ENCODE measurements at places on chromosomes 3 and 15.

DNA sequence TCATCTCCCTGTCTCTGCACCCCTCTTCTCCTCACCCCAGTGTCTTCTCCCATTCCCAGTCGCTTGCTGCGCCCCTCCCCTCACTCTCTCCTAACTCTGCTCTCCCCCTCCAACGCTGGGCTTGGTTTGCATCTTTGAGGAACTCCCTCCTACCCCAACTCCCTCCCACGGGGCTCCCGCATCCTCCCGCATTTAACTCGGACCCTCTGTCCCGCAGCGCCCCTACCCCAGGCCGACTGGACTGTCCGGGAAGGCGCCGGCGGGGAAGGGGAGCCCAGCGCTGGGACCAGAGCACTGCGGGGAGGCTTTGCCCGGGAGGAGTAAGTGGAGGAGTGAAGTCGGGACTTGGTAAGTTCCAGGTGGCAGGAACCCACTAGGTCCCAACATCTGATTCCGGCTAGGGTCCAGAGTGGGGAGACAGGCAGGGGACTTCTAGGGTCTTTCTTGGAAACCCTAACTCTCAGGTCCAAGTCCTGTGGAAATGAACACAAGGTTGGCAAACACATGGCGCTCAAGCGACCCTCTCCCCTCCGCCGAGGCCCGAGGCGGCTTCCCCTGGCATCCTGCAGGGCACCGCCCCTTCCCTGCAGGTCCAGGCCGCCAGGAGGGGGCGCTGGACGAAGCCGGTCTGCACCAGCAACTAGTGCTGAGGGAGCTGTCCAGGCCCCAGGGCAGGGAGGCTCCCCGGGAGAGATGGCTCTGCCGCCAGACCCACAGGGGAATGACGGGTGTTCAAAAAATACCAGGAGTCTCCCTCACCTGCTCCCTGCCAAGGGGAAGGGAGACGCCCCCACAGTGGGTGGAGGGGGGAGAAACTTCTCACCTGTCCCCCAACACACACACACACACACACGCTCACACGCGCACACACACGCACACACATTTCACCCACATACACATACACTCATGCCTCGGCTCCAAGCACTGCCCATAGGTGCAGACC, 53.2 kb downstream of the LHFPL4 start:
- peak; percentile 40 for DNase-seq

DNA sequence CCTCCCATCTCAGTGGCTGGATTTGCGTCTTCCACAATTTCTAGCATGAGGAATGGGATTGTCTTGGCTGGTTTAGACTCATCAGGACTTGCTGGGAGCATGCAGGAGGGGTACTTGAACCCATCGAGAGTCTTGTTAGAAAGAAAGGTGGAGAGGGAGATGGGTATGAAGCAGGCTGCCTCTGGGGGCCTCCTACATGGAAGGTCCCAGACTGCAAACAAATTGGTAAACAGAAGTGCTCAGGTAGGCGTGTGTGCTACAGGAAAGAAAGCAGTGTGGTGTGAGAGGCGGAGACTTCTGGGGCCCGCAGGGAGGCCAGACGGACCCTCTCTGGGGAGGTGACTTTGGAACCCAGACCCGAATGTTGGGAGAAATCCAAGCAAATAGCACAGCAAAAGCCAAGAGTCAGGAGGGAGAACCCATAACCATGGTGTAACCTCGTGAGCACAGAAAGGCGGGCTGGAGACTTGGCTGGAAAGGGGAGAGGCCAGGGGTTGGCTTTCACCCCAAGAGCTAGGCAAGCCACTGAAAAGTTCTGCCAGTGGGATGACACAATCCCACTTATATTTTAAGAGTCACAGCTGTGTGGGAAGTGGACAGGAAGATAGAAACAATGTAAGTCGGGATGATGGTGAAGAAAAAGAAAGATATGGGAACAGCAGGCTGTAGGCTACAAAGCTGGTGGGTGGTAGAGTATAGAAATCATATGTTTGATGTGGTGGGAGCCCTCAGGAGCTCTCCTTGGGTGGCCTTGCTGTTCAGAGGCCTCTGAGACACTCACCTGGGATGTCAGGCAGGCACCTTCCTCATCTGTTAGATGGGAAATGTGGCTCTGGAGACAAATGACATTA, 130.1 kb upstream of the PRR20G start:
- DNase-seq, result no peak

DNA sequence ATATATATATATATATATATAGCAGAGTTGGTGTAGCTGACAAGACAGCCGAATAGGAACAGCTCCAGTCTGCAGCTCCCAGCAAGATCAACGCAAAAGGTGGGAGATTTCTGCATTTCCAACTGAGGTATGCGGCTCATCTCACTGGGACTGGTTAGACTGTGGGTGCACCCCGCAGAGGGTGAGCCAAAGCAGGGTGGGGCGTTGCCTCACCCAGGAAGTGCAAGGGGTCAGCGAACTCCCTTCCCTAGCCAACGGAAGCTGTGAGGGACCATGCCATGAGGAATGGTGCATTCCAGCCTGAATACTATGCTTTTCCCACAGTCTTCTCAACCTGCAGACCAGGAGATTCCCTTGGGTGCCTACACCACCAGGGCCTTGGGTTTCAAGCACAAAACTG, 81.7 kb upstream of the ST3GAL6 start:
- no peak for DNase-seq

GRCh38 chr15:99059010-99059981, 45.6 kb upstream of the SYNM start:
- peak; percentile 84 for DNase-seq

- no peak for DNase-seq
Observed at GRCh38 chr3:192281207-192281880, 446.0 kb downstream of the FGF12 start.

GRCh38 chr3:143875546-143875945, 27.3 kb upstream of the SLC9A9 start:
- DNase-seq, result no peak

GRCh38 chr3:132916096-132916495, 122.1 kb upstream of the TMEM108 start:
- no peak for DNase-seq

- DNase-seq, result no peak
Observed at GRCh38 chr3:15299036-15299435, 33.4 kb downstream of the SH3BP5 start.

DNA sequence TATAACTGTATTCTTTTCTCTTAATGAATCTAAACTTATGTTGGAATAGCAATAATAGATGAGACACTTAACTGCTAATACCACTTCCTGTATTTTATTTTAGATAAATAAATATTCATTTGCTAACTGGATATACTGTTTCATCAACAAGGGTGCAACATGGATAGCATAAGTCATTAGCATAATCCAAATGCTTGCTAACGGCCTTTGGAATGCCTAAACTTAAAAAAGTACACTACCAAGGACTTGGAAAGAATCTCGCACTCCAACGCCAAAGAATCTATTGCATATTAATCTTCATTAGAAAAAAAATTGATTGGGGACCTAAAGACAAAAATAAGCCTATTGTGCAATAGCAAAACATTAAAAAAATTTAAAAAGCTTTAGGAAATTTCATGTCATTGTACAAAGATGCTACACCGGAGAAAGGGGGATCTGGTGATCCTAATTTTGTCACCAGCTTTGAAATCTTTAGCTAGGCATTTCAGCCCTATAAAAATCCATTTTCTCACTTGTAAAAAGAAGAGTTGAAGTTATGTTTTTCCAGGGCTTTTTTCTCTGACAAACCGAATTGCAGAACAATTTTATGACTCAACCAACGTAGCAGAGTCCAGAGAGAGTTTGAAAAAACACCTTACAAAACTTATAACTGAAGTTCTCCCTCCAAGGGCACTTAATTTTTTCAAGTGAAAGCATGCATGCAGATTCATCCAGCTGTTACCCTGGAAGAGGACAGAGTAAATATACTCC, 4.1 kb downstream of the VGLL3 start:
- no peak for DNase-seq

DNA sequence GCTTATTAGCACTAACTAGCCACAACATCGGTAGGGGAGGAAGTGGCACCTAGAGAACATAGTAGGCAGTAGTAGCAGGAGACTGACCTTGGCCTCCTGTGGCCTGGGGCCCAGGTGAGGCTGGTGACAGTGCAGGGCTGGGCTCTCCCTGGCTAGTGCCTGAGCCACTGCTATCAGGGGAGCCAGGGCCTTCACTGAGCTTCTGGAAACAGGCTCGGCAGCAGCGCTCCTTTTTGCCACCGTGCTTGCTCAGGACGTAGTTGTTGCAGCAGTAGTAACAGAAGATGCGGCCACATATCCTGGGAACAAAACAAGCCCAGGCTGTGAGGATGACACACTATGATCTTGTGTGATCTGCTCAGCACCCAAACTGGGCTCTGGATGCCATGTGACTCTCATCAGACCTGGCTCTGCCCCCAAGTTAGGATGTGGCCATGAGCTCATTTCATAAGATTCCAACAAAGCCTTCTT, 15.1 kb downstream of the CXCR6 start:
- no peak for DNase-seq

GRCh38 chr15:77028451-77029165, 33.7 kb downstream of the PSTPIP1 start:
- DNase-seq, result no peak

DNA sequence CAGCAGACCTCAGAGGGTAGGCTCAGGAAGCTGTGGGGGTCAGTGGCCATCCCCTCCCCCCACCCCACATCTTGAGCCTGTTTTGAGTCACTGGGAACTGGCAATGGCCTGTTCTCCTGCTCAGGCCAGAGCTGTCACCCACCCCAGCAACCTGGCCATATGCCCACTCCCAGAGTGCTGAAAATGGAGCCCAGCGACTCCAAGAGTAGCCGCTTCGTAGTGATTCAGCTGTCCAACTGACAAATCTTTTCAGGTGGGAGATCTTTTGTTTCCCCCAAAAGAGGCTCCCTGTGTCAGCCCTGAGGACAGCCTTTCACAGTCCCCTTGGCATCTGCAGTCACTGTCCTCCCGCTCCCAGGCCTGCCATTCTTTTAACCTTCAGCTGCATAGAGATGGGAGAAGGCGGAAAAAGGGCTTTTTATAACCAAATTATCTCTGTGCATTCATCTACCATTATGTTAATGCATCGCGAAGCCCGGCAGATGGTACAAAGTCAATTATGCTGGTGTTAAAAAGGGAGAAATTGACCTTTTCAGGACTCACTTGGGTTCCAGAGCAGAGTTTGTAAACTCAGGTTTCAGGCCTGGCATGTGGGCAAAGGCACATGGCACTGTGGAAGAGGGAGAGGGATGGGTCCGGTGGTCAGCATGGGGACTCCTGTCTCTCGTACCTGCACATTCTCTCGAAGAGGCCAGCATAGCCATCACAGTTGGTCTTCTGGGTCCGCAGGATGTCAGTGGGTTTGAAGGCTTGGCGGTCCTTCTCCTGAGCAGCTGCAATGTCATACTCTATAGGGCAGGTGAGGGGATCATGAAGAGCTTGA, 32.1 kb downstream of the KY start:
- no peak for DNase-seq

All from H4 (cell line).